ENCODE measurements at places on chromosomes 3 and 15.

GRCh38 chr15:101604124-101604874 lies 47.9 kb downstream of the TM2D3 start:
- DNase-seq = no peak

GRCh38 chr3:41601404-41601987 lies 360.4 kb downstream of the ULK4 start:
- no peak for DNase-seq

DNA sequence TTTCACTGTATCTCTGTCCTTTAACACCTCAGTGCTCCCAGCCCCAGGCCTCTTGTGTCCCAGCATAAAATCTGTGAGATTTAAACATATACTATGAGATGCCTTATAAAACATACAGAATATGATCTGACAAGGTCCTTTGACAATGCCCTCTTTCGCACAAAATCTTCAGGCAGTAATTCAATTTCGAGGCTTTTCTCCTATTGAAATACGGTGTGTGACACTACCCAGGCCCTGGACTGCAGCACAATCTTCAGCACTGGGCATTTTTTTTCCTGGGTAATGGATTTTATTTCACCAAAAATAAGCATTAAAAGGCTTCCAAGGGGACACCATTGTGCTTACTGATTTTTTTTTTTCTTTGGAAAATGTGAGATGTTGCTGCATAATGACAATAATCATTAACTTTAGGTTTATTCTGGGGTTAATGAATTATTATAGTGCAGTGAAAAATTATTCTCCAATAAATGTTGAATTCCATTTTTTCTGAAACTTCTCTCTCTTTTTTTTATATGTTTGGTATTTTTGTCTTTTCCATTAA lies 40.9 kb upstream of the FAM3D start:
- no peak for DNase-seq

DNA sequence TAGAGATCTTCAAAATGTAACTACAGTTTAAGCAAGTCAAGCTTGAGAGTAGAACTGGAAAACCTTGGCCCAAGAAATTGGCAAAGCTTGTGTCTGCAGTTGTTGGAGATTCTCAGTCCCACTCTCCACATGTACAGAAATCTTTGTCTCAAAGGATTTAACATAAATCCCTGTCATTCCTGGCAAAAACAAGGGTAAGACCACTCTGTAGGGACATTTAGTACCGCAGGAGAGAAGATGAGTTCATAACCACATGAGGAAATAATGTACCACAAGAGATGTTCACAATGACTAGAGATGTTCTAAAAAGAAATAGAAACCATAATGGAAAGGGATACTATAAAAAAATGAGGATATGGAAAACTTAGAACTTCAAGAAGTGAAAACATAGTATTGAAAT lies 73.7 kb downstream of the RAB7A start:
- DNase-seq = no peak

DNA sequence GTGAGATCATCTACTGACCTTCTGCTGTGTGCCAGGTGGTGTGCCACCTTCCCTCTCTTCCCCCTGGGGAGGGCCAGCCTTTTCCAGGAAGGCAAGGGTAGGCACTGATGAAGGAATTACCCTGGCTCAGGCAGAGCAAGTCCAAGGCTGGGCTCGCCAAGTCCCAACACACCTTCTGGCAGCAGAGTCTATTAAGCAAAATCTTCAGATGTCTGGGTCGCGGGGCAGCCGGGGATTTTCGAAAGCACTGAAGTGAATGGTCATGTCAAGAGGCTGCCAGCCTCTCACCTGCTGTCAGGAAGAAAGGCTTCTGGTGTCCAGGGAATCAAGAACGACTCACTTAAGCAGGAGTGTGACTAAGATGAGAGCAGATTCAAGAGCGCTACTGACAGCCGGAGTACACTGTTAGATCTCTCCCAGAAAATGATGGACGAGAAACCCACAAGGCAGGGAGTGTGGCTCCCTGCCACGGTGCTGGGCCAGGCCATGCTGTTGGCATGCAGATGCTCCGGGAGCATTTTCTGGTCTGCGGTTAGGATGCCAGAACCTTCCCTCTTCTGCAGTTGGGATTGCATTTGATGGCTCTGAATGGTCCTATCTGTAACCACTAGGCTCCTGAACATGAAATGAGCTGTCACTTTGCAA lies 479.8 kb downstream of the SHQ1 start:
- DNase-seq = no peak

GRCh38 chr3:130374908-130375307 lies 29.4 kb downstream of the COL6A5 start:
- DNase-seq = no peak

GRCh38 chr15:69626095-69627066 lies 173.8 kb downstream of the RPLP1 start:
- DNase-seq = no peak

DNA sequence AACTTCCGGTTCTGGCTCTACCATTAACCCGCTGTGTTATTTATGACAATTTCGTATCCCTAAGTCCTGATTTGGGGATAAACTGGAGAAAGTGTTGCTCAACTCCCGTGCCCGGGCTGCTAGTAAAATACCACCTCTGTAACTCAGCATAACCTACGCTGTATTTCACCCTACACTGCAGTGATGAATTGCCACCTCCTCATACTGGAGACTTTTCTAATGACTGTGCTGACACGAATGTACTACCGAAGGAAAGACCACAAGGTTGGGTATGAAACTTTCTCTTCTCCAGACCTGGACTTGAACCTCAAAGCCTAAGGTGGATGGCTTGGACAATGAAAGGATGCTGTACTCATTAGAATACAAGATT lies 16.5 kb downstream of the SLC51A start:
- no peak for DNase-seq

DNA sequence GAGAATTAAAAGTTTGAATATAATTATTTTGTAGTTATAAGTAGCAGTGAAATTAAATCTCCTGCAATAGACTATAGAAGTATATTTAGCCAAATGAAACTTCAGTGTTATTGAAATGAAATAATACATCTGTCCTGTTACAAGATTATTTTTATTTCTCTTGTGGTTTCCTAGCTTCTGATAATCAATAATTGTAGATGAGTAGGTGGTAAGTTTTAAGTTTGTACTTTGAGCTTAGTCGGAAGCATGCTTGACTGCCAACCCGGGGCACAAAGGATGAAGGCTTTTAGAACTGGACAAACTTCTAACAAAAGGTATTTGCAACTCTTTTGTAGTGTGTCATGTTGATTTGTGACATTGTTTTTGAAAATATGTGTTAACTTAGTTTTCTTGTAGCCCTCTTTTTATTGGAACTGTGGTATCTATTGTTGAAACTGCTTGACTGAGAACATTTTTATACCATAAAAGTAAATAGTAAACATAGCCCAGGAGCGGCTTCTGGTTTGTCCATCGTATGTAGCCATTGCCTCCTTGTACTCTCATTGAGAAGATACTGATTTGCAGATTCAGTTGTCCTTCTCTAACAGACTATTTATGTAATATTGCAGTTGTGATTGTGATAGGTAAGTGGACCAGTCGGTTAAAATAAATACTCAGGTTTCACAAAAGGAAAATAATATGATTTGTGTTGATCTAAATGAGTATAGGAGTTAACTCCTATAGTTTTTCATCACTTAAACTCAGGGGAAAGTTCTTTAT lies 2.9 kb downstream of the CTNNB1 start:
- peak; percentile 30 for DNase-seq

- DNase-seq = peak; percentile 26
These were observed at the start of gene CTDSPL for GRCh38 chr3:37861620-37862041. Gene CTDSPL (plus strand): TSS chr3:37861880. CDS start chr3:37862200, 320 bp downstream.

GRCh38 chr3:173092038-173092437 lies 49.0 kb downstream of the SPATA16 start:
- no peak for DNase-seq

- DNase-seq = no peak
These were observed 3.1 kb upstream of the MEGF11 start for GRCh38 chr15:66256692-66257091.

DNA sequence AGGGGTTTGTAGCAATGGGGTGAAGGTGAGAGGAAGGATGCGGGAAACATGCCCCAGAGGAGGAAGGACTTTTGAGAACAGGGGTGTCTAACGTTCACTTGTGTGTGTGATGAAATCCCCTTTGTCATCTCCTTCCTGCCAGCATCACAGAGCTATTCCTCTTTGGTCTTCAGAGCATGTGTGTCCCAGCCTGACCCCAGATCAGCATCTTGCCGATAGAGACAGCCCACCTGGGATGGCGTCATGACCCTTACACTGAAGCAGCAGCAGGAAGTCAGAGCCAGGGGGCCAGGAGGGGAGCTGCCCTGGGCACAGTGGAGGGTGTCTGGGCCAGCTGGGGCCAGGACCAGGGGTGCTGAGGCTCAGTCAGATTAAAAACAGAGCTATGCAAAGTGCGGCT lies 29.9 kb upstream of the GRIP2 start:
- no peak for DNase-seq

- DNase-seq = no peak
These were observed 15.0 kb downstream of the MBNL1 start for GRCh38 chr3:152283492-152284381.

- no peak for DNase-seq
These were observed 5.6 kb downstream of the CD96 start for GRCh38 chr3:111547631-111548030.

DNA sequence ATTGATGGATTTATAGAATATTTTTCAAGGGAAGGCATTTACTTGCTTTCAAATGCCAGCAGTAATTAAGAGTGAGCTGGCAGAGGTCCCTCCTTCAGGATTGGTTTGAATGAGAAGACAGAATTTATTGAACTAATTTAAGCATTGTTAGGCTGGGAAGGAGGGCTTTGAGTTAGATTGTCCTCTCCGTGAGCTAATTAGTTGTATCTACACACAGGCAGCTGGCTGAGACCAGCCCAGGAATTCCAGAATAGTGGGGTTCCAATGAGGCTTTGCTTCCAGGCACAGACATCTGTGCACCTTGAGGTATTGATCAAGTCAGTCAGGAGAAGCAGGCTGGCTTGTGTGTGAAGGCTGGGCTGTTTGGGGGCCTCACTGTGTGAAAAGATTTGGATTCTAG lies 124.0 kb upstream of the WNT5A start:
- DNase-seq = no peak

DNA sequence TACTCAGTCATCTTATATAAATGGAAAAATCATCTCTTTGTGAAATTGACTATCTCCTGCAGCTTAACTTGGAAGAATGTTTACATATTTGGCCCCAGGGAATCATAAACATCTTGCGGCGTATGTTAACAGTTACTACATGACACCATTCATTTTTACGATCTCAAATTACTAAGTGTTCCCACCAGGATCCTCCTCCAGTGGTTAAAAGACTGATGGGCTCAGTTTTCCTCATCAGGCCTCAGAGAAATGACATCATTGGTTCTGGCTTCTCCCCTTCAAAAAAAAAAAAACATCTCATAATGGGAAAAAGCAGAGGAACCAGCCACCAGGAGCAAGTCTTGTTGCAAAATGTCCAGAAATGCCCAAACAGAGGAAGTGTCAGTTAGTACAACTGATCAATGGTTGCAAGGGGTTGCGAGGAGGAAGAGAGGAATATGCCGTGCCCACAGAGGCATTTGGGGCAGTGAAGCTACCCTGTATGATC lies 70.5 kb upstream of the LIPC start:
- no peak for DNase-seq

GRCh38 chr3:135148398-135149020 lies 353.4 kb downstream of the EPHB1 start:
- no peak for DNase-seq

DNA sequence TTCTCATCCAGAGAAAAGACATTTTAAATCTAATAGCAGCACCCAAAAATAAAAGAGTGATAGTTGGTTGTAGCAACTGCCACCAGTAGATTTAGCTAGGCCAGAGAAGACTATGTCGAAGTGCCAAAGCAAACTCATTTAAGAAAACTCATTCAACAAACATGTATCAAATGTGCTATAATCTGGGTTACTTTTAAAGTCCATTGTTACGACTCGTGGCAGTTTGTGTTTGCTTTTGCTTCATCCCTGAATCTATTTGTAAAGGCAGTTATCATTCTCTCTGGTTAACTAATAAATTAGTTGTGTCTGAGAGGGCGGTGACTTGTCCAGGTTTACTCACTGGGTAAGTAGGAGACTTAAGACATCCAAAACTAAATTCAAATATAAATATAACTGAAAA lies 159.4 kb downstream of the ZIC4 start:
- no peak for DNase-seq

- DNase-seq = no peak
These were observed 20.5 kb upstream of the IQSEC1 start for GRCh38 chr3:13093687-13094086.

- DNase-seq = no peak
These were observed 336.7 kb downstream of the LRTM1 start for GRCh38 chr3:54591157-54591556.

DNA sequence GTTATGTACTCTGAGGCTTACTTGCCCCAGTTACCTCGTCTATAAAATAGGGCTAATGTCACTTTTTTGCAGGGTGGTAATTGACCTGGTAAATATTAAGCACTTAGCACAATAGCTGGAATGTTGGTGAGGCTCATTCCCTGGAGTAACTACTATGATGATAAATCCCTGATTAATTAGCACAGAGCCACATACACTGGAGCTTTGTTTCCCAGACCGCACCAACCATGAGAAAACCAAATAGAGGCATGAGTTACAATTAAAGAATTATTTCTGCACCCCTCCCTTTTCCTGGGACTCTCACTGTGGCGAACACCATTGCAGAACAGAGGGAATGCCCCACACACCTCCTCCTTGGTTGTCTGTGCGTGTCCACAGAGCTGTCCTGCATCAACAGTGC lies 76.6 kb upstream of the CPOX start:
- no peak for DNase-seq

- peak; percentile 15 for DNase-seq
These were observed 135.8 kb downstream of the RPL22L1 start for GRCh38 chr3:170734043-170734734.

DNA sequence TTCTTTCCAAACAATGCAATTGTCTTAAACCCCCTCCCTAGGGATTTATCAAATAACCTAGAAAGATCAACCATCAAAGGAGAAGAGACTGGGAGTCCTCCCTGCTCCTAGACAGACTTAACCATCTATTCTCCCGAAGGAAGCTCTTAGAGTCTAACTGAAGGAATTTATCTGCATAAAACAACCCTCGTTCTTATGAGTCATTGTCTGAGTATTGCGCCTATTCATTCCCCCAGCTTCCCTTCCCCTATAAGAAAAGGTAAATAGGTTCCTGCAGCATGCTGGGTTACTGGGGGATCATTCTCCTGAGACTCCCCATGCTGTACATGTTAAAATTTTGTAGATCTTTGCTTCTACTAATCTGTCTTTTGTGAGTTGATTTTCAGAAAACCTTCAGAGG lies 412.7 kb downstream of the OCA2 start:
- DNase-seq = no peak

DNA sequence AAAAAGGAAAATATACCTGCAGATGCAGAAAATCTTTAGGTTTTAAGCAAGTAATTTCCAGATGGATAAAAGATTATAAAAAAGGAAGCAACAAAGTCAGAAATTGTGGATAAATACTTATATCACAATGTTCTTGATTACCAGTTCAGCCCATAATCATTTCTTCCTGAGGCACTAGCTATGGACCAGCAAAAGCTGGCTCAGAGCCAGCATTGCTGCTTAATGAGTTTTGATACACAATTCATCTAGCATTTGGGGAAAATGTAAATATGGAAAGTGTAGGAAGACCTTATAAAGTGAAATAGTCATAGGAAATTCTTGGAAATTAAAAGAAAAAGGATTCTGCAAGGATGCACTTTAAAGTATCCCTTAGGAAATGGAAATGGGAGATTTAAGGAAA lies 168.3 kb upstream of the GBE1 start:
- peak; percentile 17 for DNase-seq

GRCh38 chr15:44038755-44039191 lies 156.3 kb downstream of the FRMD5 start:
- no peak for DNase-seq

GRCh38 chr3:42702066-42702951 lies at the start of gene HHATL:
Gene HHATL (minus strand): TSS chr3:42702798. CDS start chr3:42700826, 1,972 bp downstream.
- DNase-seq = no peak

GRCh38 chr3:133854264-133855001 lies 41.2 kb downstream of the RAB6B start:
- no peak for DNase-seq
